Endodermal cell (in vitro differentiated cells): ENCODE measurements at places on chromosomes 3 and 15. TPM values are rescaled to one million over a fixed set of nuclear protein-coding genes. Genes with fewer than 3 reads are reported as not detected.

GRCh38 chr3:45929042-45929679 lies 14.1 kb upstream of the CXCR6 start:
- H3K4me3 ChIP-seq, result no peak overlapping the region
- no peak overlapping the region for H3K27ac ChIP-seq

Gene ADGRG7
- total RNA-seq, result 2.1 to 4.3 TPM (median 3.1 TPM) in 3 replicates

DNA sequence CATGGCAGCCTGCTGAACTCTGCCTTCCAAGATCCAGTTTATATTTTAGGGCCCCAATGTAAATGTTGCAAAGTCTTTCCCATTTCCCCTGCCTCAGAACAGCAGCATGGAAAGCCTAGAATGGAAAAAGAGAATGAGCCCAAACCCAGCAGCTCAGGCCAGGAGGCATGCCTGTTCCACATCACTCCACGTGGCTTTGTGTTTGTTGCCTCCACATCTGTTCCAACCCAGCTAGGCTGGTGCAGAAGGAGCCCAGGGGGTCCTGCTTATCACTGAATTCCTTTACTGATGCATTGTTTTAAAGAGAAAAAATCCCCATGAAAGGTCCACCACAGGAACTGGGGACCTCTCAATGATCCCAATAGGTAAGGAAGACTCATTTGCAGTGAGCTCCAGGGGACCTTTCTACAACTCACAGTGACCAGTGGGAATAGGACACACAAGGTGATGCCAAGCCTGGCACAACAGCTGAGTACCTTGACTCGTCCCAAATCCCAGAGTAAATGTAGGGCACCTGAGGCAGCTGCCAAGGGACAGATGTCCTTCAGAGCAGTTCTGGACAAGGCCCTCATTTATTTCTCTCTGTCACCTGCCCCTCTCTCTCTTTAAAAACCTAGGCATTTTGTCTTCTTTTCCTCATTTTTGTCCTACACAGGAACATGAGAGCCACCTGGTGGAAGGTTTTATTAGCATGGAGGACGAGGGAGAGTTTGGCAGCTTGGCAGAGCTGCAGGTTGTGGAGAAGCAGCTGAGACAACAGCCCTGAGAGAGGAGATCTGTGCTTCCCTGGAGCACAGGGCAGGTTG lies 41.7 kb upstream of the ADAMTS17 start:
- H3K4me1 ChIP-seq, result no peaks in the 10 kb centered on the region
- no peaks in the 10 kb centered on the region for H3K36me3 ChIP-seq
- no peak overlapping the region for H3K27ac ChIP-seq
- peak; percentile 80 for DNase-seq
- H3K27me3 ChIP-seq, result no peaks in the 10 kb centered on the region

GRCh38 chr3:82568776-82569338 lies 807.4 kb upstream of the GBE1 start:
- DNase-seq, result no peak
- H3K27ac ChIP-seq, result no peak overlapping the region
- H3K36me3 ChIP-seq, result no peaks in the 10 kb centered on the region

- no peaks in the 10 kb centered on the region for H3K36me3 ChIP-seq
- H3K27ac ChIP-seq, result no peak overlapping the region
- DNase-seq, result no peak
Measured at GRCh38 chr15:36130641-36131310, 448.6 kb upstream of the CDIN1 start.

DNA sequence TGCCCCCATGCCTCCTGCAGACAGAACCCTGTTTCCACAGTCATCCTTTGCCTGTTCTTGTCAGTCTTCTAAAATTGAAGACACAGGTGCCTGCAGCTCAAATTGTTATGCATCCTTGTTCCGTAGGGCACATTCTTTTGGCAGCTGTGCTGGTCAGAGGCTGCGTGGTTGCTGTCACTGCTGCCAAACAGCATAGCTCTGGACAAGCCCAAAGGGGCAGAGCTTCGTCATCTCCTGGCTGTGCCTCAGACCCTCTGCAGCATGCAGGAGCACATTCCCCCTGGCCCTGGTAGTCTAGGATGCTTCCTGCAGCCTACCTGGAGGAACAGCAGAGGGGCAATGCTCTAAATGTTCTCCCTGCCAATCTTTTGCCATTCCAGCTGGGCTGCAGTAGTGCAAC lies 2.1 kb upstream of the FBXL22 start:
- H3K4me3 ChIP-seq, result no peak overlapping the region
- H3K4me1 ChIP-seq, result peaks cover 8% of the 10 kb centered on the region
- no peaks in the 10 kb centered on the region for H3K27me3 ChIP-seq
- H3K36me3 ChIP-seq, result peaks cover 37% of the 10 kb centered on the region
- no peak overlapping the region for H3K27ac ChIP-seq
- DNase-seq, result no peak

Gene ADAMTSL3
- total RNA-seq, result 1.7 to 3.7 TPM (median 3.4 TPM) in 3 replicates

GRCh38 chr3:75035146-75035545 lies 420.7 kb upstream of the CNTN3 start:
- H3K4me3 ChIP-seq, result no peak overlapping the region
- H3K36me3 ChIP-seq, result no peaks in the 10 kb centered on the region
- H3K27ac ChIP-seq, result no peak overlapping the region

DNA sequence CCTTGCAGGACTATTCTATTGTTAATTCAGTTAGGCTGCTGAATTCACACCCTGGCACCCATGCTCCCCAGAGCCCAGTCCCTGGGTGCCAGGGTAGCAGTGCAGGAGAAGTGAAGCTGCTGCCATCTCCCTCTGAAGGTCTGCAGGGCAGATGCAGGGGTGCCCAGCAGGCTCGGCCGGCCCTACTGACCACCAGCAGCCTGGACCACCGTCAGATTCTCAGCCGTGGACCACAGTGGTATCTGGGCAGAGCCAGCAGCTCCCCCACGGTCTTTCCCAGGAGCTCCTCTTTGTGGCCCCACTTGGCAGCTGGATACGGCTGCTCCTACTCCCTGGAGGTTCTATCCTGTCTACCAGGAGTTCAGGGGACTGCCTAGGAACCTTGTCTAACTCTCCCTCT lies 46.8 kb downstream of the ALDH1L1 start:
- no peaks in the 10 kb centered on the region for H3K36me3 ChIP-seq
- no peak overlapping the region for H3K4me3 ChIP-seq
- H3K27ac ChIP-seq, result no peak overlapping the region
- H3K27me3 ChIP-seq, result no peaks in the 10 kb centered on the region
- no peaks in the 10 kb centered on the region for H3K4me1 ChIP-seq
- no peak for DNase-seq

DNA sequence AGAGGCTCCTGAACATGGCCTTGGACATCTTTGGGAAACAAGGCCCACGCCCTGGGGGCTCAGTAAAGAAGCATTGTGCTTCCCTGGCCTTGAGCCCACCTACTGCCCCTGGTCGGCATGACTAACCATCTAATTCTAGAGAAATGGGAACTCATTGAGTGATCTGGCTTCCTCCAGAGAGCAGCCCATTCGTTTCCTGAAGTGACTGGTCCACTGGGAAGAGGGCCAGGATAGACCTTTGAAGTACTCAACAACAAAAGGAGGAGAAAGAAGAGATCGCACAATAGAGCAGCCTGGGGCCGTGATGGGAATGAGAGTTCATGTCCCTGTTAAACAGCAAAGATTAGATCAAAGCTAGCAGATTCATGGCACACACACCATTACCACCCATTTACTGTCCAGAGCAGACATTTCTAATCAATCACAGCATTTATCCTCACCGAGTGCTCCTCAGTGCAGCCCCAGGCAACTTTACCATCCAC lies 514.4 kb upstream of the PROK2 start:
- no peak overlapping the region for H3K27ac ChIP-seq
- peaks cover 6% of the 10 kb centered on the region for H3K27me3 ChIP-seq
- no peaks in the 10 kb centered on the region for H3K36me3 ChIP-seq

- DNase-seq, result peak; percentile 50
- H3K4me3 ChIP-seq, result no peak overlapping the region
- H3K4me1 ChIP-seq, result peaks cover 18% of the 10 kb centered on the region
- no peaks in the 10 kb centered on the region for H3K36me3 ChIP-seq
- H3K27me3 ChIP-seq, result peaks cover 6% of the 10 kb centered on the region
Measured at GRCh38 chr3:134638385-134639030, 12.3 kb downstream of the KY start.

- H3K27ac ChIP-seq, result no peak overlapping the region
- no peak for DNase-seq
- no peak overlapping the region for H3K4me3 ChIP-seq
- H3K36me3 ChIP-seq, result no peaks in the 10 kb centered on the region
- H3K27me3 ChIP-seq, result no peaks in the 10 kb centered on the region
- no peaks in the 10 kb centered on the region for H3K4me1 ChIP-seq
Measured at GRCh38 chr3:152902141-152902669, 67.3 kb downstream of the P2RY1 start.

- H3K27ac ChIP-seq, result no peak overlapping the region
- H3K36me3 ChIP-seq, result peaks cover 82% of the 10 kb centered on the region
- DNase-seq, result no peak
- no peak overlapping the region for H3K4me3 ChIP-seq
- H3K27me3 ChIP-seq, result no peaks in the 10 kb centered on the region
Measured at GRCh38 chr15:89307046-89307587, 27.5 kb downstream of the POLG start.

GRCh38 chr15:31510057-31510456 lies 183.4 kb downstream of the KLF13 start:
- no peaks in the 10 kb centered on the region for H3K36me3 ChIP-seq
- H3K4me3 ChIP-seq, result no peak overlapping the region
- H3K27me3 ChIP-seq, result no peaks in the 10 kb centered on the region
- no peak overlapping the region for H3K27ac ChIP-seq
- no peak for DNase-seq

DNA sequence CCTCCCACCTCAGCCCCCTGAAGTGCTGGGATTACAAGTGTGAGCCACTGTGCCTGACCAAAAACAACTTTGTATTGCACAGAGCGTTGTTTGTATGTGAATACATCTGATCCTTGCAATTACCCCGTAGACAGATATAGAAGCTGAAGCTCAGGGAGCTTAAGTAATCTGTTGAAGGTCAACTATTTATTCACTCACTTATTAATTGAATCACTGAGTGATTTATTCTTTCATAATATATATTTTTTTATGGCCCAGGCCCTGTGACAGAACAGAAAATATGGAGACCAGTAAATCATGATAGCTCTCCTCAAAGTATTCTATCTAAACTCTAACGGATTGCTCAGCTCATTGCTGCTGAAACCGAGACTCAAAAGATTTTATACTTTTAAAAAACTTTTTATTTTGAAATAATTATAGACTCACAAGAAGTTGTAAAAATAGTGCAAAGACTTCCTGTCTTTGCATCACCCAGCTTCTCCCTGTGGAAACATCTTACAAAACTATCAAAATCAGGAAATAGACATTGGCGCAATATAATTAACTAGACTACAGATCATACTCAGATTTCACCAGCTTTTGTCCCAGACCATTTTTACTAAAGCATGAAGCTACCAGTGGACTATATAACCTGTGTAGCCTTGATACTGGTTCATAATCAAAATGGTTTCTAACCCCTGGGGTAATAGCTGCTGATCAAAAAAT lies 466.1 kb downstream of the PDCD6IP start:
- H3K4me1 ChIP-seq, result no peaks in the 10 kb centered on the region
- H3K4me3 ChIP-seq, result no peak overlapping the region
- DNase-seq, result no peak
- no peak overlapping the region for H3K27ac ChIP-seq
- H3K36me3 ChIP-seq, result no peaks in the 10 kb centered on the region
- no peaks in the 10 kb centered on the region for H3K27me3 ChIP-seq

DNA sequence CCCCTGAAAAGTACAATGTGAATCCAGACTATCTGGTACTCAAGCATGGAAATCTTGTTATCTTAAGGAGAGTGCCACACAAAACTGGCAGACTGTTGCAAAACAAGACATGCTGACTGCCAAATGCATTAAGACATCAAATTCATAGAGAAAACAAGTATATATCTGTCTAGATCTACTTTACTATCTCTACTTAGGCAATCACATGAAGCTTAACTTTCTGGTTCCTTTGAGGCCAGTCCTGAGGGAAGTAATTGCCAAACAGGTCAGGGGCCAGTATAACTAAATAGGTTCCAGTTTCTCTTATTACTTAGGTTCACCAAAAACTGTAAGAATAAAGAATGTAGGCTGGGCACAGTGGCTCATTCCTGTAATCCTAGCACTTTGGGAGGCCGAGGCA lies 15.9 kb upstream of the SLC4A7 start:
- H3K27me3 ChIP-seq, result no peaks in the 10 kb centered on the region
- no peaks in the 10 kb centered on the region for H3K4me1 ChIP-seq
- no peak overlapping the region for H3K4me3 ChIP-seq
- no peaks in the 10 kb centered on the region for H3K36me3 ChIP-seq

GRCh38 chr15:41780727-41781126 lies 6.4 kb downstream of the MAPKBP1 start:
- H3K4me3 ChIP-seq, result no peak overlapping the region
- H3K36me3 ChIP-seq, result no peaks in the 10 kb centered on the region
- H3K4me1 ChIP-seq, result peaks cover 18% of the 10 kb centered on the region
- no peak for DNase-seq
- H3K27ac ChIP-seq, result no peak overlapping the region

Gene LRCH3
- total RNA-seq, result 60.3 and 67.1 TPM in 2 replicates

DNA sequence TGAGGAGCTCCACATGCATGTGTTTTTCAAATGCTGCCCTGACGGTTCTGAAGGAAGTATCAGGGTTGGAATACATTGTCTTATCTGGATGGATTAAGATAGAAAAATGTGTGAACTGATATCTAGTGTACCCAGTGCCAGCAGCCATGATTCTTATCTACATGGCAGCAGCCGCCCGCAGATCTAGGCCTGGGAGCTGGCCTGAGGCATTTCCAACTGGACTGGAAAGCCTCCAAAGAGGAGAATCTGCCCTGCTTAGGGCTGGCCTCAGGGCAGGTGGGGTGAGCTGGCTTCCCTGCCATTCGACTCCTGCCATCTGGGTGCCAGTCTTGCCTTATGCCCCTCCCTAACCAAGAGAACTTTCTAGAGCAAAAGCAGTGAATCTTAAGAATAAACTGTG lies 125.8 kb downstream of the SSR3 start:
- H3K4me1 ChIP-seq, result no peaks in the 10 kb centered on the region
- H3K36me3 ChIP-seq, result no peaks in the 10 kb centered on the region
- no peak for DNase-seq

DNA sequence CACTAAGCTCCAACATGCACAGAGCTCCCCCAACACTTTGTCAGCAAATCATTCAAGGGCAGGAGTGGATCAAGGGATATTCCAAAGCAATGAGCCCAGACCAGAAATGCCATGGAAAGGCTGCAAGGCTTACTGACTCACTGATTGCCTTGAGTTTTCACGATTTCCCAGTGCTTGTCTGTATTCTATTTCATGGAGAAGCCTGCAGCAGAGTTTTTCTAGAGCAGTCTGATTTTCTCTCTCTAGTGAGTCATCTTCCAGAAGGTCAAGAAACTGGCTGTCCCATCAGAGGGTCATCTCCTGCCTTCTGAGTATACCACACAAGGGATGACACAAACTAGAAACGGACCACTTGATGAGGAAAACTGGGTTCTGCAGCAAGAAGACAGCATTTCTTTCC lies 16.5 kb downstream of the LMCD1 start:
- H3K4me1 ChIP-seq, result no peaks in the 10 kb centered on the region
- no peaks in the 10 kb centered on the region for H3K27me3 ChIP-seq
- H3K4me3 ChIP-seq, result no peak overlapping the region
- peak; percentile 23 for DNase-seq
- H3K36me3 ChIP-seq, result peaks cover 99% of the 10 kb centered on the region
- no peak overlapping the region for H3K27ac ChIP-seq
